ENCODE measurements at places on chromosomes 12 and 14. TPM values are rescaled to one million over a fixed set of nuclear protein-coding genes. Genes with fewer than 3 reads are reported as not detected.

GRCh38 chr14:104804481-104805325, 3.8 kb downstream of the ZBTB42 start:
- DNase-seq, result no peak

- DNase-seq, result no peak
Observed at GRCh38 chr14:20803223-20803622, 579 bp upstream of the RNASE1 start.

DNA sequence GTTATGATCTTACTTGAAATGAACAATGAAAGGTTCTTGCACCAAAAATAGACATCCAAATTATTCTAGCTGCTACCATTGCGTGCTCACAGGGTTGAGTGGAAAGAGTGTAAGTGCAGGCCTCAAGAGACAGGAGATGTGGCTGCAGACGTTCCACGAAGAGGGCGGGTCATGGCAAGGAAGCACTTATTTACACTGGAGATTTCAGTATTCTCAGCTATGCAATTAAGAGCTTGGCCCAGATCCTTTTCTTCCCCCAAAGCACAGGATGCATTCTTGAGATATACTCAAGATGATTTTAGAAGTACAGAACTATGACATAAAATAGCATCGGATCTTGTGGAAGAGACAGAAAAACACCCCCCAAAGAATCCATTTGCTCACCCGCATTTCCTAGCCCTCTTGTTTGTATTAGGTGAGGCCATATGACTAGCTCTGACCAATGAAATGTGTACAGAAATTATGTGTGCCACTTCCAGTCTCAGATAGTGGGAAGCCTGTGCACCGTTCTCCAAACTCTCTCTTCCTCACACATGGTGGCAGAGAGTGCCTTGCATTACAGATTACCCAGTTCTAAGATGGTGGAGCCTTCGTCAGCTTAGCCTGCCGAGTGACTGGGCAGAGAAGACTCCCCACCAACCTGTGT, 261.4 kb downstream of the TTC8 start:
- no peak for DNase-seq

DNA sequence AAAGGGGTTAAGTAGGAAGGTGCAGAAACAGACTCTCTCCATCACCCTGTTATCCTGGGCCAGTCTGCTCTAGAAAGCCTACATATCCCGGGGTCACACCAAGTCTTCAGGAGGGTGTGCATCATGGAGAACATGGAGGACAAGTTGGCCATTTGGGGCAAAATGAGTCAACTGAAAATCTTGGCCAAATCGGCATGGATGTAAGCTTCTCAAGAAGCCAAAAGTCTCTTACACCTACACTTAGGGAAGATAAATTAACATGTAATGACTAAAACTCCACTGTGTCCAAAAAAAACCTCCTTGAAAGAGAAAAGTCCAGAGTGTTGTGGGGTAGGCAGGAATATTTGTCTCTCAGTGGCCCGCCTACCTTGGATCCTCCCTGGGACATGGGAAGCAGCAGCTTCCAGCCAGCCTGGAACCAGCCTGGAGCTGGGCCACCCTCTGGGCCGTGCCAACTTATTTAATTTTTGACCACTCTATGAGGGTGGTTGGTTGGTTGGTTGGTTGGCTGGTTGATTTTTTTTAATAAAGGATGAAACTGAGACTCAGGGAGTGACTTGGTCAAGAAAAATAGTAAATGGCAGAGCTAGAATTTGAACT, 17.9 kb upstream of the TC2N start:
- DNase-seq, result no peak

GRCh38 chr12:124497039-124497438, 70.4 kb downstream of the NCOR2 start:
- DNase-seq, result no peak

- DNase-seq, result peak; percentile 79
Observed at GRCh38 chr14:50335389-50335788, 23.3 kb downstream of the DMAC2L start.

DNA sequence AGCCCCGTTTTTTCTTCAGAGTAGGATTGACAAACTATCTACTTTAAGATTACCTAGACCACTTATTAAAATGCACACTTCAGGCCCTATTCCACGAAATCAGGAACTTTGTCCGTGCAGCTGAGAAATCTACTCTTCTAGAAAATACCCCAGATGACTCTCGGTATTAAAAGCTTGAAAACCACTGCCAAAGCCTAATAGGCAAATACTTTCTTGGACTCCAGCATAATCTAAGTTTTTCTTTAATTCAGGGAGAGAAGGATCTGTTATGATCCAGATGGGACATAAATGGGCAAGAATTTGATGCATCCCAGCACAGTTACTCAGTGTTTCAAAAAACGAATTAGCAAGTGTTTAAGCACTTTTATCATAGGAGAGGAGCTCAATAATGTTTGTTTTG, 94.5 kb downstream of the TMX1 start:
- no peak for DNase-seq

DNA sequence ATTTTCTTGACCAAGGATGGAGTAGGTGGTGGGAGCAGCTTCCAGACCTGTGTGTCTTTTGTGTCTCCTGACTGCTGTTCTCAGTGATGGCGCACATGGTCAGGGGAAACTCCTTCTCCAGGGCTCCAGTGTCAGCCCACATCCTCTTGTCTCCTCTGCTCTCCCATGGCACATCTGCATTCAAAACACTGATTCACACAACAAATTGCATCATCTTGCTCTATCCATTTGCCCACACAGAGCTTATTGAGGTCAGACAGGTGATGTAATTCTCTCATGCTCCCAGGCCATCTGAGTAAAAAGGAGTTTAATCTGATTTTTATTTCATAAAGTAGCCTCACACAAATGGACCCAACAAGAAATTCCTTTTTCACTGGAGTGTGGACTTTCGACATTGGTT, 21.8 kb upstream of the TMEM132C start:
- DNase-seq, result no peak

- peak; percentile 28 for DNase-seq
Observed at GRCh38 chr14:34029921-34030334, 79.1 kb upstream of the EGLN3 start.

MLXIP gene
- total RNA-seq, result 3.8 TPM

ADAM21 gene
- 1.6 TPM for total RNA-seq

EML1 gene
- total RNA-seq, result 3.3 TPM

ANO2 gene
- total RNA-seq, result 2.1 TPM

MMP19 gene
- 4.2 TPM for total RNA-seq

ACSM4 gene
- not detected for total RNA-seq

KCNH3 gene
- 0.24 TPM for total RNA-seq
